Esophagus mucosa (tissue), 1 donor: ENCODE measurements at places on chromosomes 7 and 10.
A peak's percentile ranks its signal among the peaks of the same experiment; 100 is the strongest.

DNA sequence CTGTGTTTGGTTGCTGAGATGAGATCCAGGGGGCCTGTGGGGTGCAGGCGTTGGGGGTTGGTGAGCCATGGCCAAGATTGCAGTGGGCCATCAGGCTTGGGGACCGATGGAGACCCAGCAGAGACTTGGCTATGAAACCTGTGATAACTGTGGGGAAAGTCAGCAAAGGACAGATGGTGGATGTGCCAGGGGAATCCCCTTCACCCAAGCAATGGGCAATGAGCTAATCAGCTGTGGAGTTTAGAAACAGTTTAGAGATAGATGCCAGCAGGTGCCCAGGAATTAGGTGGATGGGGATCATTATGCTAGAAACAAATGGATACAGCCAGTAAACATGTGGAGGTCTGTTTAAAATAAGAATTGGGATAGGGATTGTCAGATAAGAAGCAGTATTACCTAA lies 151.4 kb upstream of the FERD3L start:
- ATAC-seq, result no peak

- no peak for ATAC-seq
Measured at GRCh38 chr10:21238717-21239116, 286.8 kb downstream of the SKIDA1 start.

DNA sequence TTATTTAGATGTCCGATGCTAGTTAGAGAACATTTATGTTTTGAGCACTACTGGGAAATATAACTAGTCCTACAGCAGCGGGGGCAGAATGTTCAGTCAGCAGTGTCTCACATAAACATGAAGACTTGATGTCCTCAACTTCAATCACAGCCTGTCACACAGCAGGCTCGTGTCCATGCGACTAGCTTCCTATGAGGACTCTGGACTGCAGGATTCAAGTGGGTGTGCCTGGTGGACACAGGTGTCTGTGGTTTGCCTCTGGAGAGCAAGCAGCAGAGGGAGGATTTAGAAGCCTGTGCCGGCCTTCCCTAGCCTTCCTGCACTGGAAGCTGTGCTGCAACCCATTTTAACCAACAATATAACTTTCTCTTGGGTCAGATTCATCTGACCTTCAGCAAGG lies 30.0 kb upstream of the LANCL2 start:
- ATAC-seq, result no peak

DNA sequence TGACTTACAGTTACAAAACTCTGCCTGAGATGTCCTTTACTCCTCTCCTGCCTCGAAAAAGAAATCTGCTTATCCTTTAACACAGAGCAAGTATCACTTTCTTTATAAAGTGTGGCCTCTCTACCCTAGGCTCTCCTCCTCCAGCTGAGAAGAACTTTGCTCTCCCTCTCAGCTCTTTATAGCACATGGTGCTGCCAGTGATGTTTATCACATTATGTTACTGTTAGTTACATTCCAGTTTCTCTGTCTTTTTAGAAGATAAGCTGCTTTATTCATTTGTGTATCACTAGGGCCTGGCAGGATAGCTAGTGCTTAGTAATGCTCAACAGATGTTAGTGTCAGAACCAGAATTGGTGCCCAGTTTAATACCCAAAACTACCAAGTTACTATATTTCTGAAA lies 41.1 kb upstream of the TMEM229A start:
- no peak for ATAC-seq

GRCh38 chr7:7292608-7293007 lies 110.3 kb downstream of the C1GALT1 start:
- ATAC-seq, result no peak

- no peak for ATAC-seq
Measured at GRCh38 chr7:149140831-149141230, 6.4 kb upstream of the ZNF398 start.

- no peak for ATAC-seq
Measured at GRCh38 chr10:103019425-103019824, 101.3 kb downstream of the CNNM2 start.

DNA sequence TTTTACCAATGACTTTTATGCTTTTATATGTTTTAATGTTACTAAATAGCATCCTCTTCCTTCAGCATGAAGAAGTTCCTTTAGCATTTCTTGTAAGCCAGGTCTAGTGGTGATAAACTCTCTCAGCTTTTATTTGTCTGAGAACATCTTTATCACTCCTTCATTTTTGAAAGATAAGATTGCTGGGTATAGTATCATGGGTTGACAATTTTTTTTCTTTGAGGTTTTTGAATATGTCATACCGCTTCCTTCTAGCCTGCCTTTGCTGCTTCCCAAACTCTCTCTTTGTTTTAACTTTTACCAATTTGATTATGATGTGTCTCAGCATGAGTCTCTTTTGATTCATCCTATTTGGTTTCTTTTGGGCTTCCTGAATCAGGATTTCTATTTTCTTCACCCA lies 108.2 kb upstream of the KAT6B start:
- ATAC-seq, result no peak

- ATAC-seq, result no peak
Measured at GRCh38 chr7:153858355-153858754, 193.8 kb upstream of the DPP6 start.

- ATAC-seq, result no peak
Measured at GRCh38 chr10:76665029-76665428, 972.6 kb downstream of the KCNMA1 start.

DNA sequence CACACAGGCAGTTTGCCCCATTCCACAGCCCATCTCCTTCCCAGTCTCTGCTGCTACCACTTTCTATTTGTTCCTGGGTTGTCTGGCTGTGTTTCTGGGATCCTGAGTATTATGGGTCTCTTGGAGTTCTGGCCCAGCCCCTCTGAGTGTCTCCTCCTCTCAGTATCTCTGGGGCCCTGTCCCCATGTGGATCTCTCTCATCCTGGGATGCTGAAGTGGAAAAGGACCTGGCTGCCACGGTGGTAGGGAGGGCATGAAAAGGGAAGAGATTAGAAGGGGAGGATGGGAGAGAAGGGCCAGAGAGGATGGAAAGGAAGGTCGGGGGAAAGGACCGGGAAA lies 54.5 kb upstream of the LBX1 start:
- ATAC-seq, result no peak

DNA sequence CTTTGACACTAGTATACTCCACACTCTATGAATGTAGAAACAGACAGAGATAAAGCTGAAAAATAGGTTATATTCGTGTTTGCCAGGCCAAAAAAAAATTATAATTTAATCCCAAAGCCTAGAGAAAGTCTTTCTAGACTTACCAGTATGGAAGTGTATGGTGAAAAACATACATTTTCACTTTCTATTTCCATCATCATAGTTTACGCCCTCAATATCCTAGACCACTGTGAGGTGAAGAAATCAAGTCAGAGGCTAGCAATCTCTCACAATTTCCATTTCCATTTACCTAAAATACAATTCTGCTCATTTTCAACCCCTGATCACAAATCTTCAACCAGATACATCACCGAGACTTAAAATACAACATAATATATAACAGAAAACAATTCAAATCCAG lies 16.2 kb downstream of the GPR22 start:
- ATAC-seq, result no peak

DNA sequence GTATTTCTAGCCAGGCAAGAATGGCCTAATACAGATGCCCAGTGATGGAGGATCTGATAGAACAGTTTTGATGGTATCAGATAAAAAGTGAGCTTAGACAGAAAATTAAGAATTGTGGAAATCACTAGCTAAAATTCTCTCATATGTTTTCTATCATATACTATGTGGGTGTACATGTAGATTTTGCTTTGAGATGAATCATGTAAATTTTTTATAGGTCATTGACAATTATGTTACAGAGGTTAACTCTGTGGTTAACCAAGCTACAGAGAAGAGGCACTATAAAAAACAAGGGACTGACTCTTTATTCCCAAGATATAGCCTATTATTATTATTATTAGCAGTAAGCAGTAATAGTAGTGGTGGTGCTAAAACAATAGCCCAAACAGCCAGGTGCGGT lies 156.5 kb downstream of the ITGA8 start:
- no peak for ATAC-seq

- ATAC-seq, result peak; percentile 95
Measured at GRCh38 chr10:117004227-117005025, 561 bp downstream of the SHTN1 start.

DNA sequence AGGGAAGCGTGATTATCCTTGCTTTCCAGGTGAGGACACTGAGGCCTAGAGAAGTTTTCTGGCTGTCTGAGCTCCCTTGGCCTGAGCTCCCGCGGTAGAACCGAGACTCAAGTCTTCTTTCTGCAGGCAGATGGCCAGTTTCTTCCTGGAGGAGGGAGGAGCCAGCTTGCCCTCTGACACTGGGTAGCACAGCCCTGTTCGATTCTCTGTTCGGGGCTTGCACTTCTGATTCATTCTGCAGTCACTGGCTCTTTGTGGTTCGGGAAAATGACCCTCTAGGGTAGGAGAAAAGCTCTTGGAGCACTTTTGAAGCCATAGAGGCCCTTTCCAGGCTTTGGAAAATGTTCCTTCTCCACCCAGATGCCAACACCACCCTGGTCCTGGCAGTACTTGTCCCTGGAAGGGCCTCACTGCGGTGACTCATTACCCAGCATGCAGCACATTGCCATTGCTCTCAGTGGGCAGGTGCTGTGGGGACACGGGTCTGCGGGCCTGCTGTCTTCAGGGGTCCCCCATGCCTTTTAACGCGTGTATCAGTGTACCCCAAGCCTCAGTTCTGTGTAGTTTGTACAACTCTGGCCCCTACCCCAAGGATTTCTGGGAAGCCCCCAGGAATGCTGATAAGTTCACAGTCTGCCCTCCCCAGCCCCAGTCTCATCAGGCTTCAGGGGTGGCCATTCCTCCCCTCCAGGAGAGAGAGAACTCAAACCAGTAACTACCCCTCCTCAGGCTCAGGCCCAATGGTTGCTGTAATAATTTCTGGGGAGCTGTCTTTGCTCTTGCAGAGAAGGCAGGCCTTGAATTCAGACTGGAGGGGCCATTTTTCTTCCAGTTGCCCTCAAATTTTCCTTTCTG lies 11.9 kb downstream of the CHST3 start:
- ATAC-seq, result peak; percentile 55

- ATAC-seq, result peak; percentile 46
Measured at GRCh38 chr7:157576415-157576814, 239.6 kb downstream of the DNAJB6 start.

DNA sequence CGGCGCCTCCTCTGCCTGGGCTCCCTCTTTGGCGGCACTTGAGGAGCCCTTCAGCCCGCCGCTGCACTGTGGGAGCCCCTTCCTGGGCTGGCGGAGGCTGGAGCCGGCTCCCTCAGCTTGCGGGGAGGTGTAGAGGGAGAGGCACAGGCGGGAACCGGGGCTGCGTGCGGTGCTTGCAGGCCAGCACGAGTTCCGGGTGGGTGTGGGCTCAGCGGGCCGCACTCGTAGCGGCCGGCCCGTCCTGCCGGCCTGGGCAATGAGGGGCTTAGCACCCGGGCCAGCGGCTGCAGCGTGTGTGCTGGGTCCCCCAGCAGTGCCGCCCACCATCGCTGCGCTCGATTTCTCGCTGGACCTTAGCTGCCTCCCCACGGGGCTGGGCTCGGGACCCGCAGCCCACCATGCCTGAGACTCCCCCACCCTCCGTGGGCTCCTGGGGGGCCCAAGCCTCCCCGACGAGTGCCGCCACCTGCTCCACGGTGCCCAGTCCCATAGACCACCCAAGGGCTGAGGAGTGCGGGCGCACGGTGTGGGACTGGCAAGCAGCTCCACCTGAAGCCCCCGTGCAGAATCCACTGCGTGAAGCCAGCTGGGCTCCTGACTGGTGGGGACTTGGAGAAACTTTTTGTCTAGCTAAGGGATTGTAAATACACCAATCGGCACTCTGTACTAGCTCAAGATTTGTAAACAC lies 73.8 kb upstream of the KMT2E start:
- ATAC-seq, result no peak

DNA sequence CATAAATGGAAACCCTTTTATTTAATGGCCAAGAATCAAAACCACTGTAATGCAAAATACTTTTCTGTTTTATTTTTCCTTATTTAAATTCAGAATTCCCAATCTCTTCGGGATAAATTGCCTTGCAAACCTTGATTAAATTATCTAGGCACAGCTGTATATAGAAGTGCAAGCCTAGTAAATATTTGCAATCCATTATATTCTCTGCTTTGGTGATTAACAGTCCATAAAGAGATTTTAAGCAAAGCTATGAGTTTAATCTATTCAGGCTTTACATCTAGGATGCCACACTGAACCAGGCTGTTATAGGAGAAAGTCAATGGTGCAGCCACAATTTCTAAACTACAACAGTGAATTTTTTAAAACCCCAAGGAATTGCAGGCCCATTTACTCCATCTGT lies 43.6 kb upstream of the THSD7A start:
- ATAC-seq, result no peak

DNA sequence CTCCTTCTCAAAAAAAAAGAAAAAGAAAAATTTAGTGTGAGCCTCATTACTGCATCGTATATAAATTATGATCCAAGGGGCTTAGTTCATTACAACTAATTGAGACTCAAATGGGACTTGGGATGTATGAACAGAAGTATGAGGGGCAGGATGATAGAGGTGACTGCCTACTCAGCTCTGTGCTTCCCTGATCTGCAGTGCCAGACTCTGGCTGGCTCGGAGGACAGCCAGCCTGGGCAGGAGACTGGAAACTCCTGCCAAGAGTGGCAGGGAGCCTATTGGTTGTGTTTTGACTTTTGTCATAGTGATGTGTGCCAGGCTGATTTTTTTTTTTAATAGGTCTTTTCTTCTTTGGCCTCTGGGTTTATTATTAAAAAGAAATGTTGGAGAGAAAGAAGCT lies 73.8 kb upstream of the GTF2IRD1 start:
- ATAC-seq, result no peak

DNA sequence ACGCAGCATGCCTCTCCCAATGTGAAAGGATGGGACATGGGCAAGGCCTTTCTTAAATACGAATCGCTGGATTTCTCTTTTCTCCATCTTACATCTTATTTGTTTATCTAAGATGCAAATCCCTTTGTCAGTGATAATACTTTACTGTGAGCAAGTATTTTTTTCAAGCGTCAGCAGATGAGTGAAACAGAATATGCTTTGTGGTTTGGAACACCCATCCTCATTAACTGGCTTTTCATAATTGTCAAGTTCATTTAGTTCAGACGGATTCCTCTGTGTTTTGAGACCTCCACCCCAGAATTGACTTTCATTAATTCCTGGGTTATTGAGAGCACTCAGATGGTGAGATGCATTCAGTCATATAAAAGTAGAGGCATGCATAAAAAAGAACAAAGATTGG lies 149.8 kb downstream of the NSUN6 start:
- no peak for ATAC-seq

GRCh38 chr7:94258418-94259300 lies 136.0 kb upstream of the COL1A2 start:
- no peak for ATAC-seq

- no peak for ATAC-seq
Measured at GRCh38 chr10:79248341-79249185, 98.7 kb upstream of the PPIF start.

DNA sequence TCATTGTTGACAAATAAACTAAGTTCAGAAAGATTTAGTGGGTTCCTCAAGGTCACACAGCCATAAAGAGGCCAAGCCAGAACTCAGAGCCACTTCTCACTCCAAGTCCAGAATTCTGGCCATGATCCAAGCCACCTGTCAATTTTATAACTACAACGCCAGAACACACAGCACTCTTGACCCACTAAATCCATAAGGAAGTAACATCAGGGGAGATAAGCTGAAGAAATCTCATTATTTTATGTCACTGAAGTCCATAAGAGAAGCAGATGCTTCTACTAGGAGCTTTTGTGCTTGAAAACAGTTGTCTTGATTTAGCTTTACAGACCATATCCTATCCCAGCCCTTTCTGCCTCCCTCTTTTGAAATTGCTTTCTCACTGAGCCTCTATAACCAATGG lies 15.9 kb downstream of the ADAM12 start:
- ATAC-seq, result no peak

- peak; percentile 42 for ATAC-seq
Measured at GRCh38 chr10:113646336-113647201, 17.3 kb downstream of the NRAP start.
